Caco-2 (cell line): ENCODE measurements at places on chromosomes 1 and 21. TPM values are rescaled to one million over a fixed set of nuclear protein-coding genes. Genes with fewer than 3 reads are reported as not detected.

Gene IL20
- total RNA-seq = not detected in 2 replicates

Gene FAM163A
- total RNA-seq = not detected in 2 replicates

DNA sequence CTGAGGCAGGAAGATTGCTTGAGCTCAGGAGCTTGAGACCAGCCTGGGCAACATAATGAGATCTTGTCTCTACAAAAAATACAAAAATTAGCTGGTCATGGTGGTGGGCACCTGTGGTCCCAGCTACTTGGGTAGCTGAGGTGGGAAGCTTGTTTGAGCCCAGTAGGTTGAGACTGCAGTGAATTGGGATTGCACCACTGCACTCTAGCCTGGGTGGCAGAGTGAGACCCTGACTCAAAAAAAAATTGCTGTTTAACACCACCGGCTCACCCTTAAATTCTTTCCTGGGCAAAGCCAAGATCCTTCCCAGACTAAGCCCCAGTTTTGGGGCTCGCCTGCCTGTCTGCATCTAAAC is 6.6 kb upstream of the NSUN4 start:
- DNase-seq = no peak

Gene RNU1-4
- total RNA-seq = 1,622 and 1,638 TPM in 2 replicates

DNA sequence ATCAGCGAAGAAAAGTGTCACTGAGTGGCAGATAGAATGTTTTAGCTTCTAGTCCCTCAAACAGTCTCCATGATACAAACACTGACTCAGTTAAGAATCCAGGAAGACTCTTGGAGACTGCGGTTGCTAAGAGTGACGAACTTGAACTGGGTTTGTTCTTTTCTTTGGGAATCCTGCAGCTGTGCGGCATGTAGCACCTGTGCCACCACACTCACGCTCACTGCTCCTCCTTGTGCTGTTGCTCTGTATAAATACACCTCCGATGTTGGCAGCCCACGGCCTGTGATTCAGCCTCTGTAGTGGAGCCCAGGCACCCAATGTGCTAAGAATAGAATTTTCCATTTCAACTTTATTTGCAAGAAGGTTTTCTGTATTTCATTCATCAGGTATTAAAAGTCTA is 5.5 kb upstream of the PPIE start:
- no peak for DNase-seq
